Brain microvascular endothelial cell (primary cell): ENCODE measurements at places on chromosomes 7 and 10.

GRCh38 chr10:75108684-75109458 is 2.6 kb upstream of the SAMD8 start:
- no peak for DNase-seq

DNA sequence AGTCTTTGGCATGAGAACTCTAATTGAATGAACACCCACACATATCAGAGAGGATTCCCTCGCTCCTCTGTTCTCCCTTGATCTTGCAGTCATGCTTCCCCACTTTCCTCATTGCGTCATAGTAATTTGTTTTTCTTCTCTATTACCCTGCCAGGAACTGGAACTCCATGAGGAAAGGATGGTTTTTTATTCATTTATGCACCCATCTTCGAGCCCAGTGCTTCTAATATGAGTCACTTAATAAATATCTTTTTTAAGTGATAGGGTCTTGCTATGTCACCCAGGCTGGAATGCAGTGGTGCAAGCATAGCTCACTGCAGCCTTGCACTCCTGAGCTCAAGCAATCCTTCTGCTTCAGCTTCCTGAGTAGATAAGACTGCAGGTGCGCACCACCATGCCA is 83.5 kb downstream of the OTUD1 start:
- peak; percentile 1 for DNase-seq

DNA sequence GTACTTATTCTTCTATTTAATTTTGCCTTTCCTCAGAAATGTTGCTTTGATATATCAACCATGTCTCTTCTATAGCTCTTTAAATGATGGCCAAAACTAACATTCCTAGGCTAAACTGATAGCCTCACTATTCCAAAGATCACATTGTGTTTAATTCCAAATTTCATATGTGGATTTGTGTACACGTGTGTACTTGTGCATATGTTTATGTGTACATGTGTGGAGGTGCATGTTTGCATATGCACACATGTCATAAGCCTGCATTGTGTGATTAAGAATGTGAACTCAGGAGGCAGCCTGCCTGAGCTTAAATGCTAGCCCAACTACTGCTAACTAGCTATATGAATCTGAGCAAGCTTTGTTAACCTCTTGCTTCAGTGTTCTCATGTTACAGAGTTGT is 426.5 kb downstream of the GFRA1 start:
- DNase-seq, result no peak

GRCh38 chr10:23917251-23917840 is 291.6 kb upstream of the KIAA1217 start:
- no peak for DNase-seq

GRCh38 chr10:86083664-86084175 is 282.9 kb downstream of the GRID1 start:
- no peak for DNase-seq

- DNase-seq, result no peak
These were observed 64.3 kb downstream of the PLXNA4 start for GRCh38 chr7:132511921-132512320.

- DNase-seq, result peak; percentile 65
These were observed 215.7 kb downstream of the BAMBI start for GRCh38 chr10:28892818-28893547.

DNA sequence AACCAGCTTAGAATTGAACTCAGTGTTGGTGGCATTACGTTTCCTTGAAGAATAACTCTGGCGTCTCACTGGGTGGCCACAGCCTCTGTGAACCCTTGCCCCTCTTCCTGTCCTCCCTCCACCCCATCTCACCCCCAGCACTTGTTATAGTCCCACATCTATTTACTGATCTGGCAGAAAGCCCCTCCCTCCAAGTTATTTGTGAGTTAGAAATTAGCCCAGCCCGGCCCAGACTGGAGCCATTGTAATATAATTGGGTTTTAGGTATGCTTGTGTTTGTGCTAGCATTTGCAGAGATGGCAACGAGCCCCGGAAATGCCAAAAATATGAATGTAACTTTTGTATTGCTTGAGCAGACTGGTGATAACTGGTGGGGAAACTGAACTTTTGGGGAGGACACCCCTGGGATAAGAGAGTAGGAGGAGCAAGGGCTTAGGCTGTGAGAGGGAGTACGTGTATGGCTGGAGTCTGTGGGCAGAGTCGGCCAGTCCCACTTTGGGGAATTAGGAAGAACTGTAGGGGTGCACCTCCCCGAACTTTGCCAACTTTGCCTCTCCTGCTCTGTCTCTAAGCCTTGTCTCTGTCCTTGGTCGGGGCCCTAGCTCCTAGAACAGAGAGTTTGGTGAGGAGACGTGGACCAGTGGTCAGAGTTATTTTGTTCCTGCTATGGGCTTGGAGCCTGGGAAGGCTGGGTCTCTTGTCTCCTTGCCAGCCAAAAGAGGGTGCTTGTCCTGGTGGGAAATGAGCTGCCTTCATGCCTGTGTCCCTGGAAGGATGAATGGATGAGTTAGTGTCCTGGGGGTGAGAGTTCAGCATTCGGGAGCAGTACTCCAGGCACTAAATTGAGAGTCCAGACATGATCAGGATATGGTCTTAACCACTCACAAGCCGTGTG is 19.3 kb upstream of the TRIM8 start:
- DNase-seq, result no peak

DNA sequence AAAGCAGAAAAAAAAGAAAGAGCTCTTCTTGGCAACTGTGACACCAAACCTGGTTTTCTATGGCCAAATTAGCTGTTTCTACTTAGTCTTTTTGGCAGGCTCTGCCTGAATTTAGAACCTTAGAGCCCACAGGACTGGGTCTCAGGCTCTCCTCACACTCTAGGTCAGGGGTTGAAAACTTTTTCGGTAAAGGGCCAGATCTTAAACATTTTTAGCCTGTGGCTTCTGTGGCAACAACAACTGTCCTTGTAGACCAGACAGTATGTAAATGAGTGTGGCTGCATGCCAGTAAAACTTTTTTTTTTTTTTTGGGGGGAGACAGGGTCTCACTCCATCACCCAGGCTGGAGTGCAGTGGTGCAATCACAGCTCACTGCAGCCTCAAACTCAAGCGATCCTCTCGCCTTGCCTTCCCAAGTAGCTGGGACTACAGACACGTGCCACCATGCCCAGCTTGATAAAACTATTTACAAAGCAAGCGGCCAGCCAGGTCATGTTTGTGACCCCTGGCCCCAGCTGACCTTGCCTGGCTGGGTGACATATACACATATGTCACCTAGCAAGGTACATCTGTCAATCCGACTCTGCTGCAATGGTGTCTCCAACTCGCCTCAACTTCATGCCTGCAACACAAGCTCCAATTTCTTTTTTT is 17.4 kb downstream of the KPNA7 start:
- no peak for DNase-seq

- DNase-seq, result no peak
These were observed 25.5 kb upstream of the BAG3 start for GRCh38 chr10:119625570-119626280.

GRCh38 chr10:92849234-92849525 is 860 bp downstream of the EXOC6 start:
- DNase-seq, result no peak

- peak; percentile 11 for DNase-seq
These were observed 41.3 kb downstream of the IL2RA start for GRCh38 chr10:6020826-6021225.

DNA sequence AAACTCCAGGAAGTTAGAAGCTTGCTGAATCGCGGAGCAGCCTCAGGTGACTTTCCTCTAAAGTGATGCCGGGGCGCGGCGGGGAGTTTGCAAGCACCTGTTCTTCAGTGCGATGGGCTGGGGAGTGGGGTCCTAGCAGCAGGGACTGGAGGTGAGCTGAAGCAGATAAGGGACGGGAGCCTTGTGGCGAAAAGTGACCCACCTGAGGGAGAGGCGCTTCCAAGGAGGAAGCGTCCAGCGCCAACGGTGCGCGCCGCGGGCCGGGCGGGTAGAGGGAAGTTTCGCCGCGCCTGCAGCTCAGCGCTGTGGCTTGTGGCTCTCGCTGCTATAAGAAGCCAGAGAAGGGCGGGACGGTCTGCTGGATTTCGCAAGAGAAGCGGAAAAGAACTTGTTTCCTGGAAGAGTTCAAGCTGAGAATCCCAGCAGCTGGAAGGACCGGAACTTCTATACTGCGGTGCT is at the start of gene STEAP4:
Gene STEAP4, minus strand, starts transcription at position 305 of the 459 bp plus-strand sequence. CDS start 22,625 bp downstream, outside the sequence.
- DNase-seq, result peak; percentile 27

DNA sequence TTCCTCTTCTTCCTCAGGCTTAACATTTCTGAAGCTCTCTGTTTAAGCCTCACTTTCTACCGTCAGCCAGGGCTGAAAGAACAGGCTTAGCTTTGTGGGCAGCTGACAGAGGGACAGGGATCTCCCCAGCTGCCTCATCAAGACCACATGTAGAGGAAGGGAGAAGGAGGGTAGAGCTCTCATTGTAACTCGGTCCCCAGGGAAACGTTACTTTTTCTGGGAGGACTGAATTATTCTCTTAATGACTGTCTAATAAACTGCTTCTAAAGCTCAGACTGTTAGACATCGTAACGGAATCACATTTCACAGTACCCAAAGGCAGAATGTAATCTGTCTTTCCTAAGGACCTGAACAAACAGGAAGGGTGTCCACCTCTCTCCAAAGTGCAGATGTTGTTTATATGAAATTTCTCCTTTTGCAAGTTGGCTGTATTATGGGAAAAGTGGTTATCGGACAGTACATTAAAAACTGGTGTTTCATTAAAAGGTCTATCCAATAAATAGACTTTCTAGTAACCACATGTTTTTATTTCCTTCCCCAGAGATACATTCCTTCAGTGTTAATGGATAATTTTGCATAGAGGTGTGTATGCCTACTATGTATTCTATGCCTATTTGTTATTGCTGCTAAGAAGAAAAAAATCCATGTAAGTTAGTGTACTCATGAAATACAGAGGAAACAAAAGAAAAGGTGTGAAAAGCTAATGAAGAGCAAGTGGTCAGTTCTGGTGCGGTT is 144.2 kb downstream of the CTTNBP2 start:
- no peak for DNase-seq

GRCh38 chr7:38630720-38631673 is at the start of gene AMPH:
TSS of gene AMPH (minus strand) at chr7:38631373. CDS start at chr7:38631351, 22 bp downstream.
- peak; percentile 9 for DNase-seq

- no peak for DNase-seq
These were observed 137.2 kb downstream of the GRID1 start for GRCh38 chr10:86229376-86229775.

DNA sequence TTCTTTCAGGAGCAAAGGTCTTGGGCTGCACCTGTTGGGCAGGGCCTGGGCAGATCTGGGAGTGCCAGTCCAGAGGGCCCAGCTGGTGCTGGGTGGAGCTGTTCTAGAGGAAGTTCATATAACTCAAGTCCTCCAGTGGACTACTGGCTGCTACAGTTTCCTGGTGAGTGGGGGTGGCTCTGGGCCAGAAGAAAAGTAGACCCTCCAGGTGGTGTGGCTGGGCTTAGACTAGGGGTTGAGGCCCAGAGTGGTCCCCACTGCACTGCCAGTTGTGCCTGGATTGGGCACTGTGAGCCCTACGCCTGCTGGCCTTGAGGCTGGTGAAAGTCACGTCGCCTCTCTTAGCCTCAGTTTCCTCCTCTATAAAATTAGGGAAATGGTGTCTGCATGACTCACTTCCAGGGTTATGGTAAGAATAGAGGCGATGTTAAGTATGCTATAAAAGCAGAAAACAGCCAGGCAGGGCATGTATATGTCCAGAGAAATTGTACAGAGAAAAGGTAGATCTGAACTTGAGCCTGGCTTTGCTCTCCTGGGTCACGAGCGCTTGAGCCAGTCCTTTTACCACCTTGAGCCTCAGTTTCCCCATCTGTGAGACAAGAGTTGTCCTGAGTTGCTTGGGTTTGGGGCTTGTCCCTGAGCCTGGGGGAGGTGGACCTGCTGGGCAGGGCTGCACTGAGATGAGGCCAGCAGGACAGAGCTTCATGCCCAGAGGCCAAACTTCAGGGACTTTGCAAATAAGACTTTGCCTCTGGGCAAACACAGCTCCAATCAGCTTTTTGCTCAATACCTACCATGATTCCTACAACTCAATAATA is 3.8 kb upstream of the CLDN3 start:
- DNase-seq, result no peak

- DNase-seq, result peak; percentile 47
These were observed 245.3 kb downstream of the KCNMA1 start for GRCh38 chr10:77392236-77392721.

DNA sequence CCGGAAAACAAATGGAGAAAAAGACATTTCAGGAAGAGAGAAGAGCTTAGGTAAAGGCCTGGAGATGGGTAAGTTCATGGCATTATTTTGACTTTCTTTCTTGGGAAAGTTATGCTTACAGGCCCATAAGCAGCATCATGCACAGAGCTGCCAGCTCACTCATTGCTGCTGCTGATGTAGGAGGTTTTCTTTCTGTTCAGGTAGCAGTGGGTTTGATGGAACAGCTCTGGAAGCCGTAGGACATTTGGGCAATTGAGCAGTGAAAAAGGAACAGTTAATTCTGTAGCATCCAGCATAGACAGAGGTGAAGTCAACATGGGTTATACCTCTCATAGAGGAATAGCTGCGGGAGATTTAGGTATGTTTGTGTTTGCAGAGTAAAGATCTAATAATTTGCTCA is 3.3 kb downstream of the CHN2 start:
- no peak for DNase-seq

GRCh38 chr7:49294611-49295010 is 370.3 kb downstream of the CDC14C start:
- no peak for DNase-seq

GRCh38 chr10:129767751-129768150 is 196.3 kb downstream of the EBF3 start:
- no peak for DNase-seq

GRCh38 chr10:77293773-77294172 is 343.8 kb downstream of the KCNMA1 start:
- no peak for DNase-seq

DNA sequence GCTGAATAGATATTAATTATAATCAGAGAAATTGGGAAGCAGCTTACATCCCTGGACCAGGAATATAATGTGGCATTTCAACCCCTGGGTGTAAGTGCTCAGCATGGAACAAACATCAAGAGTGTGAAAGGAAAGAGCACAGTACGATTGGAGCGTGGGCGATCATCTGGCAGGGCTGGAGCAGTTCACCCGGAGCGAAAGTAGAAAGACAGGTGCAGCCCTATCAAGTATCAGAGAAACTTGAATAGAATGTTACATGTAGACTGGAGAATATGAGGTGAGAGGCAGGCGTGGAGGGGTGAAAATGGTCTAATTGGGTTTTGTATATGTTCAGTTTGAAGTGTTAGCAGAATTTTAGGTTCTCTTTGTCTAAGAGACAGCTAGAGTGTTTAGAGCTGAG is 303.0 kb downstream of the MDFIC start:
- no peak for DNase-seq

DNA sequence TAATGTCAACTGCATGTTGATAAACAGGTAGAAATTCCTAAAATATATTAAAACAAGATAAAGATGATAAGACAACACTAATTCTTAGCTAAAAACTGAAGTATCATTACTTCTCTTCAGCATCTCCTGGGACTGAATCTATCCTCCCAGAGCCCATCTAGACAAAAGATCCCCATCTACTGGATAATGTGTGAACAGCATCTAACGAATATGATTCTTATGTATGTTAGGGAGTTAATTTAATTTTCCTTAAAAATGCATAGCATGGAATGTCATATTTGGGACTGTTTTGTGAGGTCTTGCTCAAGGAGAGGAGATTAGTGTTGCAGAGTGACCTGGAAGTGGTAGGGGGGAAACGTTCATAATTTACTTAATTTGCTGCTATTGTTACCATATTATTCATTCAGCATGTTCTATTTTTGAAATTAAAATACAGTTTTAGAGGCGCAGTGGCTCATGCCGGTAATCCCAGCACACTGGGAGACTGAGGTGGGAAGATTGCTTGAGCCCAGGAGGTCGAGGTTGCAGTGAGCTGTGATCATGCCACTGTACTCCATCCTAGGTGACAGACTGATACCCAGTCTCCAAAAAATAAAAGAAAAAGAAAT is 305.1 kb upstream of the CSTF2T start:
- DNase-seq, result peak; percentile 27
